ENCODE measurements at places on chromosomes 2 and 18.

GRCh38 chr2:121382744-121383143 is 97.7 kb upstream of the TFCP2L1 start:
- no peak for DNase-seq

DNA sequence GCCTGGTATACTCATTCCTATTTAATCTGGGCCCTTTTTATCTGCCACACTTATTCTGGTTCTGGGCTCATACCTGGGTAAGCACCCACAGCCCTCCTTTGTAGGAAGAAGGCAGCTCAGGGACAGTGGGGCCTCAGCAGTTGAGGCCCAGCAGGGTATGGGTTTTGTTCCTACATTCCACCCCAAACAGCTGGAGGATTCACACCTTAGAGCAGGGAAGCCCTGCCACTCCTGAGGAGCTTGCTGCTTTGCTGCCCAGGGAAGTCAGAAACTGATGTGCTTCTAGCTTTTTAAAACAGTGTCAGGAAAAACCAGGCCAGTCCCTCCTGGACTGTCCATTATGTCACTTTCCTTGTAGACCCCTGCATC is 1.2 kb upstream of the LBX2 start:
- no peak for DNase-seq

- no peak for DNase-seq
Measured at GRCh38 chr2:96247896-96248295, 17.9 kb downstream of the TMEM127 start.

DNA sequence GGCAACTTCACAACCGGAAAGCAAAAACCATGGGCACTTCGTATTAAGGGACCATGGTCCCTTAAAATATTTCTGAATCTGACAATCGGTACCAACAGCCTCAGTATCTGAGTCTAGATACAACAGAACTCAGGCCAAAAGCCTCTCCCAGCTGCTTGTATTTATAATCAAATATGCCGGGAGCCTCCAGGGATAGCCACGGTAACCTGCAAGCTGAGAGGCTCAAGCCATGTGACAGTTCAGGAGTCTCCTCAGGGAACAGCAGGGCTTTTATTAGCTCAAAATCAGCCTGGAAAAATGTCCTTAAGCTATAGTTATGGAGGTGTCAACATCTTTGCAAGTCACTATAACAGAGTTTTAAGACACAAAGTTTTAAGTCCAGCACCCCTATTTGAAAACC is 352.8 kb upstream of the GYPC start:
- DNase-seq = no peak

DNA sequence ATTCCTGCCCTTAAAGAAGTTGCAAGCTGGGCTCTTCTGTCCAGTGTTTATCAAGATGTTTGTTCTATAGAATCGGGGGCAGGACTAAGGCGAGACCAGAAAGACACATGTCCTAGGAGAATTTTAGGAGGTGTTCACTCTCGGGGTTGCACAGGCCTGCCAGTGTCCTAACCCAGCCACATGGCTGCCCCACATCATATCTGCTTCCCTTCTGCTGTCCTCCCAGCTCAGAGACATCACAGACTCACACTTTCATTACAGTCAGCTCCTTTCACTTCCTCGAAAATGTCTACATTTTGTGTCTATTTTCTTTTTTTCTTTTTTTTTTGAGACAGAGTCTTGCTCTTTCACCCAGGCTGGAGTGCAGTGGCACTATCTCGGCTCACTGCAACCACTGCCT is 10.7 kb upstream of the MRO start:
- DNase-seq = no peak

- DNase-seq = no peak
Measured at GRCh38 chr2:34416856-34417255, 817.8 kb upstream of the FAM98A start.

GRCh38 chr2:10716581-10716980 is 4.8 kb upstream of the ATP6V1C2 start:
- DNase-seq = no peak

DNA sequence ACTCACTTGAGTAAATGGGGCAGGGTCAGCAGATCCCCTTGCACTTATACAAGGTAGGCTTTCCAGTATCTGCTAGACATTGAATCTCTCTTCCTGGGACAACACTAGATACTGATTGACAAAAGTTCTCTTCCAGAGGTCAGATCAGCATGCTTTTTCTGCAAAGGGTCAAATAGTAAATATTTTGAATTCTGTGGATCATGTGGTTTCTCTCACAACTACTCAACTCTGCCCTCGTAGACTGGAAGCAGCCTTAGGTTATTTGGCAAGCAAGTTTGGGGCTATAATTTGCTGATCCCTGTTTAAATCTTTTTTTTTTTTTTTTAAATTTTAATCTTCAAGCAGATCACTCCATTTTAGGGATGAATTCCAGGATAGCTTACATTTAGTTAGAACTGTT is 17.4 kb upstream of the NABP1 start:
- no peak for DNase-seq

DNA sequence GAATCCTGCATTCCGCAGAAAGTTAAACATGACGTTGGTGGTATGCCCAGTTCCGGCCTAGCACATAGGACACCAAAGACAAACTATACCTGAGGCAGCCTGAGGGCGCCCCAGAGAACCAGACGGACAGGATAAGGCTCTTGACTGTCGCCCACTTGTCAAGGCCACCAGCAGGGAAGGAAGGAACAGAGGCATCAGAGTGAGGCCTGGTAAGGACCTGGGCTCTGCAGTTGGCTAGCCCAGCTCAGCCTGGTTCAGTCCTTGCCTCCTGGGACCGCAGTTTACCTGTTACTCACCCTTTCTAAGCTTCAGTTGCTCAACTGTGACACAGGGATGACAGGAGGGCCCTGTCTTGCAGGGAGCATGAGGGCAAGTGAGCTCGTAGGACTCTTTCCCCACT is 82.1 kb downstream of the ACTR2 start:
- no peak for DNase-seq

GRCh38 chr2:76713312-76713711 is 808.9 kb downstream of the LRRTM4 start:
- no peak for DNase-seq

- DNase-seq = no peak
Measured at GRCh38 chr2:8997108-8997507, 6.4 kb downstream of the MBOAT2 start.

- DNase-seq = no peak
Measured at GRCh38 chr2:205733648-205734047, 51.3 kb downstream of the NRP2 start.

- no peak for DNase-seq
Measured at GRCh38 chr2:164773635-164774034, 68.0 kb downstream of the COBLL1 start.

GRCh38 chr18:13241893-13242175 is 23.3 kb downstream of the LDLRAD4 start:
- DNase-seq = no peak

DNA sequence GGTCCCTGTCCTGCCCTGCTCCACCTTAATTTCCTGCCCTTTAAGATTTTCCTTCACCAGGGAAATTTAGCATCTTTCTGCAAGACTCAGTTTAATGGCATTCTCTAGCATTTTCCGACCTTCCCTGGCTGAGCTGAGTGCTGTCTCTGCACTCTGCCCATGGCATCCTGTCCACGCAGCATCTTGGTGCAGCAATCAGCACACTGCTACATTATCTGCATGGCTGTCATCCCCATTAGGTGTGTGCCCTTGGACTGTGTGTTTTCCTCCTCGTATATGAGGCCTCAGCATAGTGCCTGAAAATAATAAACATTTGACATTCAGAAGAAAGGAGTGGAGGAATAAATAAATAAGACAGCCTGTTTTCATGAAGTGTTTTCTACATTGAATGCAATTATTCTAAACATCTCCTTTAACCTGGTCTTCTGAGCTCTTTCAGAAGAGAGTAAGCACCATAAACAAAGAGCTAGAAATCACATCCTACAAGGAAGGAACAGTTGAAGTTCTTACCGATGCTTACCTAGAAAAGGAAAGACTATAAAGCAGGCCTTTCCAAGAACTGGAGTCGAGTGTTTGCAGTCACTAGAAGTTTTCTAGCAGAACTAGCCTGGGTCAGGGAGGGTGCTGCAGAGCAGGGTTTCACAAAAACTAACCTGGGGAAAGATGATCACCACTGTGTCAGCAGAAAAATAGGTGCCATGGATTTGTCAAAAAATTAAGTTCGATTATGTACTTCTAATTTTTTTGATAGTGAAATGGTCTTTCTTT is 131.4 kb upstream of the ITGB6 start:
- DNase-seq = no peak

GRCh38 chr18:8260827-8261226 is 348.4 kb upstream of the RAB12 start:
- no peak for DNase-seq

DNA sequence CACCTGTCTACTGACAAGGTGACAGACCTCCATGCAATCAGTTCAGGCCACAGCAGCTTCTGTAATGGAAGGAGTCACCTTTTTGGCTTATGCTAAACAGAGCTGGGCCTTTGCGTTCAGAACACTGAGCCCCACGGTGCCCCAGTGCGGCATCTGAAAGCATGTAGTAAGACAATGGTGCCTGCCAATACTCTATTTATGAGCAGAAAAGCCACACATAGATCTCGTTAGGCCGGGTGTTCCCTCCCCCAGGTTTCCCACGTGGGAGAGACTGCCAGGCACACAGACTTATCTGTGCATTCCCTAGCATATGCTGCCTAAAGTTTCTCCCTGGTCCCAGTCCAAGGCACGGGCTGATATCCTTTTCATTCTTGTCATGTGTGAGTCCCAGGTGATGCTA is 150.9 kb downstream of the ACTR3 start:
- no peak for DNase-seq

GRCh38 chr18:79449551-79450288 is 54.0 kb downstream of the NFATC1 start:
- DNase-seq = no peak

DNA sequence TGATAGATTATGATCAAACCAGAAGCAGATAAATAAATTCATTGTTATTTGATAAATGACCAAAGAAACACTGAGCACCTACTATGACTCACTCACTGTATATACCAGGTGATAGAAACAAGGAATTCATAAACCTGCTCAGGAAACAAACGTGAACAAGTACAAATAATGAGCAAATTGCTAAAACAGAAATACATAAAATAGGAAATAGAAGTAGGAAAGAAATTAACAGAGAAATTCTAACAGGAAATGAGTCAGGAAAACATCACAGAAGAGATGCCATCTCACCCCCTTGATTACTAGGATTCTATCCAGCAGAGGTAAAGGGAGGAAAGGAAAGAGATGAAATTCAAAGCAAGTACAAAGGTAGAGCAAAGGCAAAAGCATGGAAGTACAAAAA is 31.3 kb downstream of the EXOC6B start:
- DNase-seq = no peak
